ENCODE measurements at places on chromosomes 1 and 21.

DNA sequence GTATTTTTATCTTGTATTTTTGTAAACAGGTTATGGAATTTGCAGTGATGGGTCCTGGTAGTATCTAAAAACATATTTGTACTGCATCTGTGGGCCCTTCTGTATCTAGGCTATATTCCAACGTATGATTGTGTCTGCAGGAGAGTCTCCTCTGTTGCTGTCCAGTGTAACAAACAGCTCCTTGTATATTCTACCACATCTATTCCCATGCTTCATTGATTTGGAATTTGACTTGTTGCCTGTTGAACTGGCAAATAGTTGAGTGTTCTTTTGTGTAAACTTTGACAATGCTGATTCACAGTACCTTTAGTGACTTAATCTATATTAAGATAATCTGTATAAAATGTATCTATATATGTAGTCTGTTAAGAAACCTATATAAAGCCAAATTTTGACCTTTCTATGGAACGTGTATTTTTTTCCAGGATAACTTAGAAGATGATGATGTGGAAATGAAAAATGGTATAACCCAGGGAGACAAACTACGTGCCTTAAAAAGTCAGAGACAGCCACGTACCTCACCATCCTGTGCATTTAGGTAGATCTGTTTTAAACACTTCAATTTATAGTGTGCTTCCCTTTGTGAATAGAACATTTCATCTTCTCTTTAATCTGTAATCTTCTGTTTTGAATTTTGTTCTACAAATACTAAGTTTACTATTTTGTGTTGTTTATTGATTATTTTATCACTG, 43.4 kb upstream of the GPR88 start:
- no peak for DNase-seq

GRCh38 chr1:110152133-110152785, 2.0 kb downstream of the SLC6A17 start:
- DNase-seq: no peak

- no peak for DNase-seq
Measured at GRCh38 chr1:145959957-145960467, 2.2 kb upstream of the LIX1L start.

GRCh38 chr1:111801071-111801850, 45.6 kb downstream of the DDX20 start:
- no peak for DNase-seq

GRCh38 chr1:53584777-53585107, 125.5 kb downstream of the DMRTB1 start:
- no peak for DNase-seq

- DNase-seq: no peak
Measured at GRCh38 chr1:212485571-212485912, 52.8 kb downstream of the NENF start.

GRCh38 chr21:26539566-26539965, 33.5 kb downstream of the CYYR1 start:
- DNase-seq: no peak

DNA sequence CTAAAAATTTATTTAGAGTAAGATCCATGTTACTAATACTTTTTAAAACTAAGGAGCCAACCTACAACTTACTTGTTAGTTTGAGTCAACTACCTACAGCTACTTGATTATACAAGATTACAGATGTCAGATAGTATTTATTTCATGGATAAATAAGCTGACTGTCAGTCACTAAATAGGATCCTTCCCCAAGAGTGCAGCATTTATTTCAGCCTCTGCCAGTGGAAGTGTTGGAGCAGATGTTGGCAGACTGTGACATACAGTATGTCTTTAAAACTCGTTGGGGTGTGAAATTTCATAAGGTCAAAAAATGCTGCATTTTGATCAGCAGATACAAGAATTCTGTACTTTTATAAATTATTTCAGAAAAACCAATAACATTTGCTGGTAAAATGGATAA, 156.2 kb downstream of the AKT3 start:
- DNase-seq: no peak

DNA sequence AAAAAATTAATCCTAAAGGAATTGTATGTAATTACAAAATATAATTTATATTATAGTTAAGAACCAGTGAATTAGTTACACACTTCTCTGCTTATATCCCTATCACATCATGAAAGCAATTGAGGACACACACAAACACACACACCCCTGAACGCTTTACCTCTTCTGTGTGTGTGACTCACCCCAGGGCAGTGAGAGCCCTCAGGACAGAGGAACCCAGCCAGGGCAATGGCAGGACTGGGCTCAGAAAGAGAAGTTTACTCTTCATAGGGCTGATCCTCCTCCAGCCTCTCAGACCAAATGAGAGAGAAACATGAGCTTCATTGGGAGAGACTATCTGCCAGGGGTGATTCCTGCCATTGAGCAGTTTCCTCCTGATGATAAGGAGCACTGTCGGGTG, 38.1 kb downstream of the SLC44A3 start:
- no peak for DNase-seq

All from iPS DF 6.9 (cell line).